NCI-H524 (cell line): ENCODE measurements at places on chromosomes 2 and 18.

- no peak for DNase-seq
These were observed 523.8 kb upstream of the SPHKAP start for GRCh38 chr2:228705318-228705717.

- peak; percentile 99 for DNase-seq
These were observed 7.5 kb upstream of the MYO3B start for GRCh38 chr2:170170281-170171040.

DNA sequence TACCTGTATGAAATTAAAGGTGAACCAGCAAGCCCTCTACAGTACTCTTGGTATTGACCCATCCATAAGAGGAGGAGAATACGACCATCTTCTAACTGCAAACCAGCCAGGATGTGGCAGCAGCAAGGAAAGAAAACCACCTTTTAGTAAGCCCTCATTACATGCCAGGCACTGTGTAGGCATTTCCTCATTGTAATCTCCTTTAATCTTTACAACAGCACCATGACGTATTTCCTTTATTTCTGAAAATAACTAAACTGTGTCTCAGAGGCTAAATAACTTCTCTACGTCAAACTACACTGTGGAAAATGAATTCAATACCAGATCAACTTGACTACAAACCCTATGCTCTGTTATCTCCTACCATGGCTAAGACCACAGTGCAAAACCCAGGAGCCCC lies 18.2 kb downstream of the WDR35 start:
- no peak for DNase-seq

DNA sequence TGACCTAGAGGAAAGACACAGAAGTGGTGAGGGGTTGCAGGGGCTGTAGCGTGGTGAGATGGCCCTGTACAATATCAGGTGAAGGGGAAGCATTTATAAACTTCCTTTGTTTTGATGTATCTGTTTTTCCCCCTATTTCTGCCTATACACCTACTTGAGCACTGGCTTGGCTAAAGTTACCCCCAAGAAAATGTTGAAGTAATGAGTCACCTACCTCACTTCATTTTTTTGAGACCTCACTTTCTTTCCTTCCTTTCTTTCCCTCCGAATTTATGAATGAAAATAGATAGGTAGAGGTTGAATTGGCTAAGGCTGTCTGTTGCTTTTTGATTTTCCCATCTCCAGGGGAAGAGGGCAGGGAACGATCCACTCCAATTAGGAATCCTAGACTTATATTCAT lies 231.1 kb upstream of the EPAS1 start:
- DNase-seq = no peak
